Hepatocyte (in vitro differentiated cells): ENCODE measurements at places on chromosomes 1 and 21.

- no peak for DNase-seq
These were observed 39.1 kb downstream of the KCNJ6 start for GRCh38 chr21:37877171-37877570.

DNA sequence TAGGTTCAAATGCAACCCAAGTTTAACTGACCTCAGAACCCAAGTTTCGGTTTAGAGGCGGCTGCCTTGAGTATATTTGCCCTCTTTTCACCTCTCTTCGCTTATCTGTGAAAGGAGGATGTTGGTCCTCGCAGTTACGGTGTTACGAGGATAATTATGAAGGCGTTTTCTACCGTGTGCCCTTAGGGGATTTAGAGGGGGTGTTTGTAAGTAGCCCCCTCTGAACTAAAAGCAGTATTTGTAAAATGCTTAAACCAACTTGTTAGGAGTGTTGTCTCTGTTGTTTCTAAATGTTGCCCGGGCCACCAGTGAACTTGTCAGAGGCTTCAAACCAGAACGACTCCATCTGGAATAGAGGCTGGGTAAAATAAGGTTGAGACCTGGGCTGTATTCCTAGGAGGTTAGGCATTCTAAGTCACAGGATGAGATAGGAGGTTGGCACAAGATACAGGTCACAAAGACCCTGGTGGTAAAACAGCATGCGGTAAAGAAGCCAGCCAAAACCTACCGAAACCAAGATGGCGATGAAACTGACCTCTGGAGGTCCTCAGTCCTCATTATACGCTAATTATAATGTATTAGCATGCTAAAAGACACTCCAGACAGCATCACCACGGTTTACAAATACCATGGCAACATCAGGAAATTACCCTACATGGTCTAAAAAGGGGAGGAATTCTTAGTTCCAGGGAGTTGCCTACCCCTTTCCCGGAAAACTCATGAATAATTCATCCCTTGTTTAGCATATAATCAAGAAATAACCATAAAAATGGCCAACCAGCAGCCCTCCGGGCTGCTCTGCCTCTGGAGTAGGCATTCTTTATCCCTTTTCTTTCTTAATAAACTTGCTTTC, 1.0 kb upstream of the PSRC1 start:
- DNase-seq, result no peak

DNA sequence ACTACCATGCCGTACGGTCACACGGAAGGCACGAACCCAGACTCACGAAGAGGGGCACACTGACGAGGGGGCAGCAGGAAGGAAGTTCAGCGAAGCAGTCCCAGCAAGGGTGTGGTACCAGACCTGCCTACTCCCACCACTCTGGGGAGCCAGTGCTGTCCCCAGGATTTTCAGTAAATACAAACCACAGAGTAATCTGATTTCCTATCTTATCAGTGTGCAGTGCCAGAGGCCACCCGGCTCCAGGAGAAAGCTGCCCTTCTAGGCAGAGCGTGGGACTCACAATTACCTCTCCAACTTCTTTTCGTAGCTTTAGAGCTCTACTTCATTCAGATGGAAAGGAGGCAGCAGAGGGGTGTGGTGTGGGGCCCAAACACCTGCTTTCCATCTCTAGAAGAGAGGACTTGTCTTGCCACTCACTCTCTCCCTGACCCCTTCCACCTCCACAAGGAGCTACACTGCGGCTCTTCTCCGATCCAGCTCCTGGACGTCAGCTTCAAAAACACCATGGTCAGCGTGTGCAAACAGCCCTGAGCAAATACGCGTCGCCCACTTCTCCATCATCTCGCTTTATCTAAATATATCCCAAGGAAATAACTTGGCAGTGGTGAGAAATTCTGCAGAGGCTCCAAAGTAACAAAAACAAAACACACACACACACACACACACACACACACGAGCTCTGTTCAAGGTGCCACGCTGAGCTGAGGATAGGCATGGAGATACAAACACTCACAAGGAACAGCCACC, 98.5 kb downstream of the MRPL37 start:
- no peak for DNase-seq

DNA sequence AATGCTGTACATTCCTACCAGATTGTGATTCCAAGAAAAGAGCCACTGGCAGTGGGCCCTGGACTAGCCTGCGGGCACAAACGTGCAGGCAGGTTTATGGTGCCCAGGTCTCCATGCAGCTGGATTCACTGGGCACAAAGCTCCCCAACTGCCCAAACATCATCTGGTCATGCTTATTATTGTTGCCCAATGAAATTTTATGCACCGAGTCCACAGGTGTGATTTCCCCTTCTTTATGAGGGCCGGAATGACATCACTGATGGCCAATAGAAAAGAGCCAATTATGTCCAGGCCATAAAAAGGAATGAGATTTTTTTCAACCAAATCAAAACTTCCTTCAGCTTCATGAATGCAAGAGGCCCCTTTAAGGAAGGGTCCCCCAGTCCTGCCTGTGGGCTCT, 66.2 kb downstream of the ERI3 start:
- no peak for DNase-seq

GRCh38 chr1:232872738-232873137, 67.5 kb downstream of the MAP10 start:
- DNase-seq, result peak; percentile 14

DNA sequence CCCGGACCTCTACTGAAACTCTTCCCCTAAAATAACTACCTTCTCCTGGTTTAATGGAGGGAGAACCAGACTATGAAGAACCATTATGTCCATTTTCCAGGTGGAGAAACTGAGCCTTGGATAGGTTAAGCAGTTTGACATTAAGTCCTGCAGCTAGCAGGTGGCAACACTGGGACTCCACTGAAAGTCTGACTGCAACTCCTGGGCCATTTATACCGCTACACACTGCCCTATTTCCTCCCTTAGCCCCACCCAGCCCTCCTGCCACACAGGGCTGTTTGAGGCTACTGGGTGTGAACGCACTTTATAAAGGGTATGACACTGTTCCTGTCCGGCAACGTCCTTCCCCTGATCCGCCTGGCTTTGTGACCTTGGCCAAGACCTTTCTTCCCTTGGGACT, 511 bp upstream of the INPP5B start:
- no peak for DNase-seq

- no peak for DNase-seq
These were observed 1.5 kb upstream of the LAX1 start for GRCh38 chr1:203763505-203763904.

- DNase-seq, result no peak
These were observed 18.7 kb upstream of the NBL1 start for GRCh38 chr1:19625291-19625937.

DNA sequence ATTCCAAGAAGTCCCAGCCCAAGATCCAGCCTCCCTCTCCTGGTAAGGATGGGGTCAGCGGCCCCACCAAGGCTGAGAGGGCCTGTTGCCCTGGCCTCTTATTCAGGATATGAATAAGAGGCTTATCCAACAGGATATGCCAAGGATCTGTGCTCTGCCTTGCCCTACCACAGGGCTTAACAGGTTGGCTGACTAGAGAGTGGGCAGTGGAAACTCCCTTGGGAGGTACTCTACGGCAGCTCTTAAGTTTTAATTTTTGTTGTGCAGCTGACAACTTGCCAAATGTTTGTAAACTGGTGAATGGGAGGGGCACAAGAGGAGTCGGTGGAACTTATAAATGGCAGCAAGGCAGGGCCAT, 16.5 kb upstream of the PIGV start:
- no peak for DNase-seq

GRCh38 chr1:245984390-245985155, 522.5 kb downstream of the SMYD3 start:
- no peak for DNase-seq

DNA sequence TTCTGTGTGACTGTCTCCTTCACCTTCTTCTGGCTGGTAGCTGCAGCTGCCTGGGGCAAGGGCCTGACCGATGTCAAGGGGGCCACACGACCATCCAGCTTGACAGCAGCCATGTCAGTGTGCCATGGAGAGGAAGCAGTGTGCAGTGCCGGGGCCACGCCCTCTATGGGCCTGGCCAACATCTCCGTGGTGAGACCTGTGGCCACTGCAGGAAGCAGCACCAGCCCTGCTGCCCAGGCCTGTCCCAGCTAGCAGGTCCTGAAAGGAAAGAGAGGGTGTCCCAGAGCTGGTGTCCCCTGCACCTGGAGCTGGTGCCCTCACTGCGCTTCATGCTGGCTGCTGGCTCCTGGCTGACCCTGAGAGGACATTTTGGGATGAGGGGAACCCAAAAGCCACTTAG, 5.9 kb upstream of the ATXN7L2 start:
- DNase-seq, result no peak

DNA sequence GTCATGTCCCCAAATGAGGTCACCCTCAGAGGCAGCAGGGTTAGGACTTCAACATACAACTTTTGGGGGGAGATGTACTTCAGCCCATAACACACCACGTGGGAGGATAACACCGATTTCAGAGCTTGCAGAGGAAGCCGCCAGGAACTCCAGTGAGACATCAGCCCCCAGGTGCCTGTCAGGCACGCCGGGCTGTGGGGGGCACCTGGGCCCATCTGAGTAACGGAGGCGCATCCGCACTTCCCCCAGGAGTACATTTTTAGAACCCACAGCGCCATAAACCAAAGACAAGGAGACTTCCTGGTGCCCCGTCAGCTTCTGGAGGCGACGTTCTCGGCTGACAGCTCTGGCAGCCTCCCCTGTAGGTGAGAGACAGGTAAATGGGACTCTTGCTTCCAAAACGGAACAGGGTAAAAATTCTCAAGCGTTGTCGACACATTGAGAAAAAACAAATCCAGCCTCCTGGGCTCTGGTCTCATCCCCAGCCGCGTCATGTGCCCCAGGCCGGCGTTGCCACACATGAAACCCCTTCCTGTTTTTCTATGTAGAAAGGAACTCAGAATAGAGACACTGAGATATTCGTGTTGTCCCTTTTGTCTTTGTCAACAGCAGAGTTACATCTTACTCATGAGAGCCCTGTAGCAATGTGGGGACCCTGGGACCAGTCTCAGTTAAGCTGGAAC, 93.3 kb downstream of the PDE9A start:
- no peak for DNase-seq

DNA sequence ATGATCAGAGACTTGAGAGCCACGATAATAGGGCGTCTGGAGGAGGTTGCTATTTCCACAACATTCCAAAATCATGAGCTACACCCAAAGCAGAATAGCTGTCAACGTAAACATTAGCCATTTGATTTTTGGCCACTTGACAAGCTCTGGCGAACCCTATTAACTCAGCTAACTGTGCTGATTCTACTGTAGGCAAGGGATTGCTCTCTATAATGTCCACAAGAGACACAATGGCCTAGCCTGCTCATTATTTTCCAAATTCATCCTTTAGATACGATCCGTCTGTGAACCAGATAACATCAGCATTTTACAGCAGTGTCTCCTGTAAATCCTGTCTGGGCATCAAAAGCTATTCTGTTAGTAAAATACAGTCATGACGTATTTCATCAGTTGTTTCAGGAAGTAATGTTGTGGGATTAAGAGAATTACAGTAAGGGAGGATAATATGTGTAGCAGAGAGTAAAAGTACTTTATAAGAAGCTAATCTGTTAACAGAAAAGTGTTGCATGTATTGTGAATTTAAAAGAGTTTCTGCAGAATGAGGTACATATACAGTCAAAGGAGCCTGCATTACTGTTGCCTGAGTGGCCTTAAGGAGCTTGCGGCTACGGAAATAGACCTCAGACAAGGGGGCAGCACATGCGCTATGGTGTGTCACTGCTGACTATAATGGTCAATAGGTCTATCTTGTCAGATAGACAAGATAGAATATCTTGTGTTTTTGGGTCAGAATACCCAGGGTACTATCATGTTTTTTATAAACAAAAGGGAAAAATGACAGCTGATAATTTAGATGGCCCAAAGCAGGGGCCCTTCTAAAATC, 44.9 kb upstream of the TINAGL1 start:
- DNase-seq, result no peak

DNA sequence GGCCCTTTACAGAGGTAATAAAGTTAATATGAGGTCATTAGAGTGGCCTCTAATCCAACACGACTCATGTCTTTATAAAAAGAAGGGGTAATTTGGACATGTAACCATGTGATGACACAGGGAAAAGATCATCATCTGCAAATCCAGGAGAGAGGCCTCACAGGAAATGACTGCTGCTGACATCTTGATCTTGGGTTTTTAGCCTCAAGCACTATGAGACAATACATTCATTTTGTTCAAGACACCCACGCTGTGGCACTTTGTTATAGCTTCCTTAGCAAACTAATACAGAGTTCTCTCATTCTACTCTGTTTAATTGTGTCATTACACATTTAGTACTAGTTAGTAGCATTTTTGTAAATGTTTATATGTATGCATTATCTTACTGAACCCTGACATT, 64.0 kb upstream of the RUNX1 start:
- no peak for DNase-seq

GRCh38 chr1:112520166-112520565, 11.4 kb downstream of the WNT2B start:
- DNase-seq, result no peak

DNA sequence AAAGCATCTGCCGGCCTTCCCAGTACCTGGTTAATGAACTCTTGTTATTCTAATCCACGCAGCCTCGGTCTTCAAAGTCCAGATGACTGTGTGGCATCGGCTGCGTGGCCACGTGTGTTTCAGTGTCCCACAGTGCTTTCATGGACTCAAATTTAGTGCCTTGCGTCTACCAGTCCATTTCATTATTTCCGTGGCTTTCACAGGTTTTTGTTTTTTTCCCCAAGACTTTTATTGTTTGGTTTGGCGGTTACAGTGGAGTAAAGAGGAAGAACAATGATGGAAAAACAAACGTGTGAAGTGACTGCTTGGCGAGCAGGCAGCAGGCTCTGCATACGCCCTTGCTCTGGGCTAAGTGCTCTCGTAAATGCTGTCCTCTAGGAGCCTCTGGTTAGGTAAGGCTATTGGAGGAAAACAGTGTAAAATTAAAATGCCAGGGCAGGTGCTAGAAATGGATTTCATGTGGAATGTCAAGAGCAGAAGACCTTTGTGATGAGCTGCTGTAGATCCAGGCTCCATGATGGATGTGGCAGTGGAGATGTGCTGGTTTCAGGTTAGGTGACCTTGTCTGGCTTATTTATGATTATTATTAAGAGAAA, 536.3 kb downstream of the KIF26B start:
- no peak for DNase-seq

- peak; percentile 7 for DNase-seq
These were observed 61.4 kb upstream of the VCAM1 start for GRCh38 chr1:100657876-100658715.

- DNase-seq, result no peak
These were observed 308.1 kb upstream of the PKN2 start for GRCh38 chr1:88375977-88376376.
